CD4-positive, alpha-beta T cell treated with Interleukin-1 beta for 1 hour (primary cell): ENCODE measurements at places on chromosomes 5 and 9.
A peak's percentile ranks its signal among the peaks of the same experiment; 100 is the strongest.

GRCh38 chr5:173932695-173933139 is 44.6 kb downstream of the CPEB4 start:
- DNase-seq, result no peak

GRCh38 chr9:110782701-110783100 is 114.1 kb downstream of the MUSK start:
- no peak for DNase-seq

GRCh38 chr5:163682234-163682633 is 176.8 kb downstream of the MAT2B start:
- DNase-seq, result no peak

GRCh38 chr5:38163636-38164237 is 94.6 kb upstream of the EGFLAM start:
- no peak for DNase-seq

GRCh38 chr9:95284162-95285080 is 33.1 kb downstream of the FANCC start:
- no peak for DNase-seq

- no peak for DNase-seq
Observed at GRCh38 chr9:97705354-97705950, 8.3 kb upstream of the XPA start.

DNA sequence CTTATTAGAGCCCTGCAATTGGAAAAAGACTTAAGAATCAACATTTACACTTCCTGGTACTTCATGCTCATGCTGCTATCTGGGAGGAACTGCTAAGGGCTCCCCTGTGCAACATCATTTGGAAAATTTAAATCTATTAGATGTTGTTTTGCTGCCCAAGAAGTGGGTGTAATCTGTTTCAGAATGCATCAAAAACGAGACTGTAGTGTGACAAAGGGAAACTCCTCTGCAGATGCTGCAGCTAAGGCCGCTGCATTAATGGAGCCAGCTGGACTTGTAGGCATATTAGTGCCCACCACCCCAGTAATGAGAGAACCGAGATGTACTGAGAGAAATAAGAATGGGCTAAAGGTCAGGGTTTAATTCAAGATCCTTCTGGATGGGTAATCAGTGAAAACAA is 11.1 kb upstream of the PAIP1 start:
- DNase-seq, result no peak

DNA sequence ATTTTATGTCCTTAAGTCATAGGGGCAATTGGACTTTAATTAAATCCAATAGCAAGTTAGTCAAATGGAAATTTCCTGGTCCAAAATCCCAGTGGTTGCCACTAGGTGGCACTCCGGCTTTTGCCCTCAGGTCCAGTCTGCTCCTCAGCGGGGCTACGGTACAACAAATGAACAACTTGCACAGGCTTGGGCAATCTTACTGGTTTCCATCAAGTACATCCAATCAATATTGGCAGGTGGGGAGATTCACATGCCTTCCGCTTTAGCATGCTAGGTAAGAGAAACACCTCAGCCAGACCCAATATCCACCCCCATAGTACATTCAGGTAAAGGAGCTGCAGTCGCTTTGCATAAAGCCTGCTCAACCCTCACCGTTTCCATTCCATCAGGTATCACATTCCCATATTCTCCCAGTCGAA is 6.3 kb upstream of the MXD3 start:
- peak; percentile 80 for DNase-seq

- no peak for DNase-seq
Observed at GRCh38 chr5:117494188-117494587, 919.6 kb upstream of the SEMA6A start.

DNA sequence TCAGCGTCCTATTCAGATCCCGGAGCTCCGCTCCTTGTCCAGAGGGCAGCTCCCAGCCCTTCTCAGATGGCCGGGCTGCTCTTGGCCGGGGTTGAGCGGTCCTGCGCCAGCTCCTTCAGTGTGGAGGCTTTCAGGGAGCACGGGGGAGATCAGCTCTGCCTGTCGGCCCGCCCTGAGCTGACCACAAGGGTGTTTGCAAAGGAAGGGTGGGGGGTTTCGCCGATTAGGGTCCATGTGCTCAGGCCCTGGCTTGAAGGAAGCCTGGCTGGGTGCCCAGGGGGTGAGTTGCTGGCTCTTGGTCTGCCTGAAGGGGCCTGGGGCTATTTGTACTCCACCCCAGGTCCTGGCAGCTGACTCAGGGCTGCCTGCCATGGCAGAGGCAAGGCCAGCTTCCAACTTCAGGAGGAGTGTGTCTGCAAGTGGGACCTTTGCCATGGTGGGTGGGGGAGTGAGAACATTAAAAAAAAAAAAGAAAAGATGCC is 250.1 kb upstream of the KLF4 start:
- no peak for DNase-seq

DNA sequence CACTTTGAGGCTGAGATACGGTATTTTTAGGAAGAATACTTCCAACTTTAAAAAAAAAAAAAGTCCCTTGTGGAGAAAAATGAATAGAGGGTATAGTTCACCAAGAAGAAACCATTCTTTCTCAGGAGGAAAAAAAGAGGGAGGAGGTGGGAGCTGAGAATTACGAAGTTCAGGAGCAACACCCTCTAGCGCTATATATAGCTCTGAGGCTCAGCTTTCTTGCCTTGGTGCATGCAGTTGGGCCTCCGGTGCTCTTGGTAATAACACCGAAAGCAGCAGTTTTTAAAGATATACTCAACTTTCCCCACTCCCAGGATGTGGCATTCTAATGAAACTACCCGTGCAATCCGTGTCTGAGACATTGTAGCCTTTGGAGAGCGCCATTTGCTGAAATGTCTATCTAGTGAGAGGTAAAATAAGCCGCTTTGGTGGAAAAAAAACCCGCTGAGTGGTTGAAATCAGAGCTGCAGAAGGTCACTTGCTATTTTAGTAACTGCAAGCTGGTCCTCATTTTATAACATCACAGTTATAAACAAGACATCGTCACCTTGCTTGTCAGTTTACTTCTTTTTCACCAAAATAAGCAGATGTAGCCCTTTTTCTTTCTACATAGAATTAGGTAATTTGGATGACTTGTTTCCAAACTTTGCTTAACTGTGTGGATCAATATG is 156.4 kb downstream of the RORB start:
- no peak for DNase-seq

- no peak for DNase-seq
Observed at GRCh38 chr5:88251048-88251711, 17.5 kb downstream of the TMEM161B start.

- DNase-seq, result peak; percentile 27
Observed at GRCh38 chr9:116737152-116737546, 50.0 kb downstream of the TRIM32 start.

- DNase-seq, result no peak
Observed at GRCh38 chr5:173327084-173327947, 898 bp downstream of the STC2 start.

DNA sequence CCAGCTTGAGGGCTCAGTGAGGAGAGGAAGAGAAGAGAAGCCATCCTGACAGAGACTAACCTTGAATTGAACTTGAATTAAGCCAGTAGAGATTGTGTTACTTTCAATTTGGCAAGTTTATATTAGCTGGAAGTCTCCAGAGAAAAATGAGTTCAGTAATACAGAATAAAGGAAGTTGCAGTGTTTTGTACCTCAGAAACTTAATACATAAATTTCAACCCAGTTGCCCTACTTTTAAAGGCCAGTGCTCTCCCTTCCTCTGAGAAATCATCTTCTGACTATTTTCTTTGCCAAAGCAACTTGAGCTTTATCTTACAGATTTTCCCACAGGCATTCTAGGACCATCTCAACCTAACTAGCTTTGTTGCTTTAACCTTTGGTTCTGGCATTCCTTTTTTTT is 231.0 kb upstream of the GAS1 start:
- no peak for DNase-seq

- peak; percentile 46 for DNase-seq
Observed at GRCh38 chr5:39274398-39275085, 55.2 kb upstream of the FYB1 start.

GRCh38 chr5:112338681-112339337 is 80.3 kb downstream of the EPB41L4A start:
- DNase-seq, result no peak

DNA sequence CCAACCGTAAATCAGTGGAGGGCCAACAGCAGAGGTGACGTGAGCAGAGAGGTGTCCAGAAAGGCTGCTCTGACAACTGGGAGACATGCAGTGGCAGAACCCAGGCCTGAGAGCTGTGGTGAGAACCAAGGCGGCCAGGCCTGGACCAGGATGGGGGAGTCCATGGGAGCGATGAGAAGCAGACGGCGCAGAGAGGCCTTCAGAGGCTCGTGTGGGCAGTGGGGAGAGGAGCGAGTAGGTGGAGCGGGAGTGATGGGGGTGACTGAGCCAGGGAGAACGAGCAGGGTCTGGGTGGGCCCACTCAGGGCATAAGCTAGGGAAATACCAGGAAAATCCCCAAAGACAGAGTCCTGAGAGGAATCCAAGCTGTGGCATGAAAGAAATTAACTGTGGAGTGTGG is 7.9 kb upstream of the IL3 start:
- no peak for DNase-seq

DNA sequence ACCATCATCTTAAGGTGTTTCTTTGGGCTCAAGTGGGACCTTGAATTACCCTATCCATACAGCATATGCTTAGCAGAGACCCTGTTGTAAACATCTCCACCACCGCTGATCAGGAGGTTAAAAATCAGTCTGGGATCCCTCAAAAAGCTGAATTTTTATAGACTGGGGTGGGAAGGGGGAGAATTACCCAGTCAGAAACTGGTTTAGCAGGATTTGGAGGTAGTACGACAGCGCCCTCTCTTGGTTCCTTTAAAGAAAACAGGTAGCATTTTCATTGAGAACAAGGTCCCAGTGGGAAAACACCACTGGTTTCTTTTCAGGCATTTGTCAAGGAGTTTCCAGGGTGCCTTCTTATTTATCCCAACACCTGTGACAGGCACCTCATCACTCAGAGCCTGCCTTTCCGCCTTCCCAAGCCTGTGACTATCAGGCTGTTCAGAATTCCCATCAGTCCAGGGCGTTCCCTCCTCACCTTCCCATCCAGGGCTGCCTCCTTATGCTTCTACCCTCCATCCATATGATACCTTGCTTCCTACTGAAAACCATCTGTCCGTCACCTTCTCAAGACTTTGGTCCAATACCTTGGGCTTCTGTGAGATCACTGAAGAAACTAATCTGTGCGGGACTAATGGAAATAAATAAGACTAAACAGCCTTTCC is 203.8 kb upstream of the RAI14 start:
- DNase-seq, result no peak

DNA sequence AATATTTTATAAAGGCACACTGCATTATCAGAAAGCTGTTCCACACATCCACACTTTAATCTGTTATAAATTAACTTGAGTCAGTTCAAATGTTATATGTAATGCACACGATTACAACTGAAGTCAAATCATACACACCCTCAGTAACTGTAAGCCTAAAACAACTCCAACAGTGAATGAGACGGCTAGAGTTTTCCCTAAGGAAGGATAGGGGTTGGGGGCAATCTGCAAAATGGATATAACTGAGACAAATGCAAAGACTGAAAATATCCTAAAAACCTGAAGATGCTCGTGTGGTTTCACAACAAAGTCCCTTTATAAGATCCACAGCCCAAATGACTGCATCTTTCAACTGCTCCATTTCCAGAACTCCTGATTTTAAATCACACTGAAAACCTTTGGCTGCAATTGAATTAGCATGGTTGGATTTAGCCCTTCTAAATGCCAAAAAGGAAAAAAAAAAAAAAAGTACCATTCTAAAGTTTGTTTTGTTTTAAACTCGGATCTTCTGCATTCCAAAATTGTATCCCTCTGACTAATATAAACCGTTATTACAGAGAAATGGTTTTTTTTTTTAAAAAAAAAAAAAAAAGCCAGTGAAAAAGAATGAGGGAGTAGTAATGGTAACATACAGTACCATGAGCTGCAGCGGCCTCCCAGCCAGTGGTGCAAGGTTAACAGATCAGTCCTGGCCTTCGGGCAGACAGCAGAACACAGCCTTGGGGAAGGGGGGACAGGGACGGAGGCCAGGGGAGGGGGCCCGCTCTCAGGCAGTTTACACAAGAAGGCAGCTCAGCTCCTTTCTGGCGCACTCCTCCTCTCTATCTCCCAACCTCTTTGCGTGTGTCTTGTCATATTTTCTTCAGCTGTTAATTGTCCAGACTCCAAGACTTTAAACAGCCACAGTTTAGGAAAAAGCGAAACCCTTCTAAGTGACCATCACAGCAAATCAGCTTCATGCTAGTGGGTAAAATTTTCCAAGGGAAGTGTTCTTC is 166.1 kb downstream of the BNC2 start:
- no peak for DNase-seq

DNA sequence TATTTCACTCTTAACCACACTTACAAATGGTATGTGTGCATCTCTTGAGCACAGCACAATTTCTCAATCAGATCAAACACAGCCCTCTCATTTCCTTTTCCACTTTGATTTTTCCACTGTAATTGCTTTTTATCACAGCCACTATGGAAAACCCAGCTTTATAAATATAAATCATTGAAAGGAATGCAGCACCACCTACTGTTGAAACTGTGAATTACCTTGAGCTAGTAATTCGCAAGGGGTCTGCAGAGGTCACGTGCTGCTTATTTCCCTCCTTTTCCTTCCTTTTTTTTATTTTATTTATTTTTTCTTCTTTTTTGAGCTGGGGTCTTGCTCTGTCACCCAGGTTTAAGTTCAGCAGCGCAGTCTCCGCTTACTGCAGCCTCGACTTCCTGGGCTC is 76.9 kb downstream of the CDH6 start:
- DNase-seq, result no peak

DNA sequence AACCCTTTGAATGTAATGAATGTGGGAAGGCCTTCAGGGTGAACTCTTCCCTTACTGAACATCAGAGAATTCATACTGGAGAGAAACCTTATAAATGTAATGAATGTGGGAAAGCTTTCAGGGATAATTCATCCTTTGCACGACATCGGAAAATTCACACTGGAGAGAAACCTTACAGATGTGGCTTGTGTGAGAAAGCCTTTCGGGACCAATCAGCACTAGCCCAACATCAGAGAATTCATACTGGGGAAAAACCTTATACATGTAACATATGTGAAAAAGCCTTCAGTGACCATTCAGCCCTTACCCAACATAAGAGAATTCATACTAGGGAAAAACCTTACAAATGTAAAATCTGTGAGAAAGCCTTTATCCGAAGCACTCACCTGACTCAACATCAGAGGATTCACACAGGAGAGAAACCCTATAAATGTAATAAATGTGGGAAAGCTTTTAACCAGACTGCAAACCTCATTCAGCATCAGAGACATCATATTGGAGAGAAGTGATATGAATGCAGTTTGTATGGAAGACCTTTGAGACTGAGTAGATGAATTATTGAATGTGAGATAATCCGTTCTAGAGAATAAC is 24.6 kb downstream of the ZNF454 start:
- no peak for DNase-seq

GRCh38 chr5:104128348-104128747 is 565.8 kb upstream of the NUDT12 start:
- no peak for DNase-seq

GRCh38 chr5:14102666-14103065 is 40.5 kb upstream of the TRIO start:
- DNase-seq, result no peak

DNA sequence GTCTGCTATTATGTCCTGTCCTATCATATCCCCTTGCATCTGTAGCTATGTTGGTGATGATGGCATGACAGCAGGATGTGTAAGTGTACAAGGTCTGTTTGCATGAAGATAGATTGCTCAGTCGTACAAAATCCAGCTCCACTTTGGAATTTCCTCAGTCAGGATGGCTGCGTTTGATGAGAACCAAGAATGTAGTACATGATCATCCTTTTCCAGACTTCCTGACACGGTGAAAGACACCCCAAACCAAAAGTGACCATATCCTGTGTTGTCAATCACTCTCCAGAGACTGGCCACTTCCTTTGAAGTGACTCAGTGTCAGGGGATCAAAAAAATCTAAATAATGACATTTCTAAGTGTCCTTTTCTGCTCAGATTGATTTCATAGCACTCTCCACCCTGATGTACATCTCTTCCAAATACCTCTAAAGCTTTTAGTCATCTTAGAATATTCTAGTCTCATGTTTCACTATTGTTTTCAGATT is 213.4 kb downstream of the PLK2 start:
- DNase-seq, result no peak
